ENCODE measurements at places on chromosomes 2 and 18. TPM values are rescaled to one million over a fixed set of nuclear protein-coding genes. Genes with fewer than 3 reads are reported as not detected.

DNA sequence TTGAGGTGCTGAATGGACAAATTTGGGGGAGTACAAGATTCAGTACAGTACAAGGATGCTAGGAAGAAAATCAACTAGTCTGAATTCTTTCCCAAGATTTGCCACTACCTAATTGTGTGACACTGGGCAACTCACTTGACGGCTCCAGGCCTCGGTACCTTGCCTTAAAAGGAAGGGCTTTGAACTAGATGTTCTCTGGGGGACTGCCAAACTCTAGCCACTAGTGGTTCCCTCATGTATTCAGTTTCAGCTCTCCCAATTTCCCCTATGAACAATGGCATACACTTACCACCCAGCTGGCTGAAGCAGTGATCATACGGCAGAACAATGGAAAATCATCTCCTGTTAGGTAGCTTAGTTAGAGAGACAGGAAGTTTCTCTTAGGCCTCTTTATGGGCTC is 73.4 kb downstream of the VWC2L start:
- no peak for DNase-seq

Gene UGT1A7
- total RNA-seq: not detected

Gene ARHGEF33
- total RNA-seq: 4.0 TPM

Gene CAPN14
- 0.36 TPM for total RNA-seq

GRCh38 chr2:167183931-167184330 is 295.7 kb downstream of the XIRP2 start:
- no peak for DNase-seq

Gene SERPINB13
- total RNA-seq: not detected

Gene OSBPL6
- 1.8 TPM for total RNA-seq

Gene EFHD1
- 41.9 TPM for total RNA-seq

DNA sequence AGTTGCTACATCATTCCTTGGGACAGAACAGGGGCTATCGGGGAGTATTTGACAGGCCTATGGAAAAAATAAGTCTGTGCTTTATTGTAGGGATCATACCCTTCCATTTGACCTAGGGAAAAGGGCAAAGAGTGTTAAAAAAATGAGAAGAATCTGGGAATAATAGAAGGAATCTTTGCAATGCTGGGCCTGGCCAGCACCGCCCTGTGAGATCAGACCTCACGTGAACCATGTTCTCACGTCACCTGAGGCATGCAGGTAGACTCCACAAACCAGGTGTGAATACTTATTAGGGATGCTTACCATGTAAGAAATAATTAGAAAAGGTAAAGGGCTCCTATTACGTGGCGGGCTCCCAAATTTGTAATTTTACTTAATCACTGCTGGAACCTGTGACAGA is 177.5 kb upstream of the GATA6 start:
- DNase-seq: no peak

- DNase-seq: no peak
Observed at GRCh38 chr18:69538849-69539248, 138.2 kb downstream of the DOK6 start.

Gene CYP27C1
- 0.31 TPM for total RNA-seq

DNA sequence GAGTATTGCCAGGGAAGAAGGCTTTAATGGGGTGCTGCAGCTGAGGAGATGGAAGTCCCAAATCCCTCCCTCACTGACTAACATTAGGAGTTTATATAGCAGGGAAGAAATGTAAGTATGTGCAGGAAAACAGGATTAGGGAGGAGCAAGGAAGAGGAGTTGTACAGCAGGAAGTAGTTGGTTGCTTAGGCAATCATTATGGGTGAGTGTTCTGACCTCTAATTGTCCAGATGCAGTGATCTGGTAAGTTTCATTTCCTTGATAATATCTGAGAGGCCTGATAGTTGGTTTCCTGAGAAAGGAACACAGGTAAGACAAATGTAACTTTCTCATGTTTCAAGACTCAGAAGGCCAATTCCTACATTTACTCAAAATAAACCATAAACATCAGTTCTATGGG is 331.9 kb upstream of the GULP1 start:
- DNase-seq: no peak

Gene MYL1
- not detected for total RNA-seq

- no peak for DNase-seq
Observed at GRCh38 chr2:227509824-227510619, 38.1 kb downstream of the AGFG1 start.

GRCh38 chr18:75269124-75269680 is 58.6 kb downstream of the TSHZ1 start:
- no peak for DNase-seq

Gene CDH2
- total RNA-seq: 11.1 TPM

DNA sequence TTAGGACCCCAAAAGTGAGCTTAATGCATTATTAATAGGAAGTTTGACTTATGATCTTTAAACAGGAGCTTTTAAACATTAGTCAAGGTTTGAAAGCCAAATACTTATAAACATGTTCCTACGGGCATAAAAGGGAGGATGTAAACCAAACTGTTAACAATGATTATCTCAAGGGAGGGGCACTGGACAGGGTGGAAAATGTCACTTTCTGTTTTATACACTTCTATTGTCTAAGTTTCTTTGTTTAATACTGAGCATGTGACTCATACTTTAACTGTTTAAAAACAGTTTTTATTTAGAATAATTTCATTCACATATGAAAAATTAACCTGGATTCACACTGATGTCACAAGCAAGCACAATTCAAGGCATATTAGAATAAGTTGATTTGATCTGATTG is 18.3 kb upstream of the ITGA6 start:
- DNase-seq: no peak

- DNase-seq: no peak
Observed at GRCh38 chr18:12628706-12629702, 28.9 kb downstream of the SPIRE1 start.

GRCh38 chr18:9596226-9596625 is 18.1 kb downstream of the PPP4R1 start:
- no peak for DNase-seq

Gene SP100
- total RNA-seq: 126 TPM

Gene PKDCC
- 367 TPM for total RNA-seq

Gene VPS54
- 27.9 TPM for total RNA-seq

DNA sequence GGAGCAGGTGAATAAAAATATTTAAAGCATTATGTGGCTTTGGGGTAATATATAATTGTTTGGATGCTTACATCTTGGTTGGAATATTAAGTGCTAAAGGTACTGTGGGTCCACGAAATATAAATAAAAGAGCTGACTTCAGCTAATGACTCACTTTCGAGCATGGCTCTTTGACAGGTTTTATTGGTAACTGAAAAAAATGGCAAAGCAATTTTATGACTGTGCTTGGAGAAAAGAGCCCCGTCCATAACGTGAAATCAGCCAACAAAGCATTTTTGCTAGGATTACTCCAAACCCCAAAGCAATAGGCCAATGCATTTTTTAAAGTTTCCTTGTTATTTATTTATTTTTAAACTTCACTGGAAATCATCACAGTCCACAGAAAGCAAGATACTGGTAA is 397.2 kb upstream of the CDH19 start:
- no peak for DNase-seq

DNA sequence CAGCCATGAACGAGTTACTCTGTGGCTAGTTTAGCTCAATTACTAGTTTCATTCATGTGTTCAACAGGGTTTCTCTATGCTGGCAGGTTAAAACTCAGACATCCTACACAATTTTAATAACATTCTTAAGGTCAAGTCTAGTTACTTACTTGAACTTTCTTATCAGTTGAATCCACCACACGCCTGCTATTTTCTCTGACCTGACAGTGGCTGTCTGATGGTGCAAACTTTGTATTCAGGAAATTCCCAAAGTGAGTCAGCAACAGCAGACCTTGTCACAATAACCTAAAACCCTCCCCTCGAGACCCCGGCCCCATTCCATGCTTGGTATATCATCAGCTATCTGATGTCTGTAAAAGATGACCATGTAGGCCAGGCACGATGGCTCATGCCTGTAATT is 20.8 kb upstream of the CIDEA start:
- DNase-seq: no peak

Gene LTBP1
- 48.9 TPM for total RNA-seq

Gene POTEI
- total RNA-seq: 0.27 TPM

Gene GAREM2
- 6.8 TPM for total RNA-seq

DNA sequence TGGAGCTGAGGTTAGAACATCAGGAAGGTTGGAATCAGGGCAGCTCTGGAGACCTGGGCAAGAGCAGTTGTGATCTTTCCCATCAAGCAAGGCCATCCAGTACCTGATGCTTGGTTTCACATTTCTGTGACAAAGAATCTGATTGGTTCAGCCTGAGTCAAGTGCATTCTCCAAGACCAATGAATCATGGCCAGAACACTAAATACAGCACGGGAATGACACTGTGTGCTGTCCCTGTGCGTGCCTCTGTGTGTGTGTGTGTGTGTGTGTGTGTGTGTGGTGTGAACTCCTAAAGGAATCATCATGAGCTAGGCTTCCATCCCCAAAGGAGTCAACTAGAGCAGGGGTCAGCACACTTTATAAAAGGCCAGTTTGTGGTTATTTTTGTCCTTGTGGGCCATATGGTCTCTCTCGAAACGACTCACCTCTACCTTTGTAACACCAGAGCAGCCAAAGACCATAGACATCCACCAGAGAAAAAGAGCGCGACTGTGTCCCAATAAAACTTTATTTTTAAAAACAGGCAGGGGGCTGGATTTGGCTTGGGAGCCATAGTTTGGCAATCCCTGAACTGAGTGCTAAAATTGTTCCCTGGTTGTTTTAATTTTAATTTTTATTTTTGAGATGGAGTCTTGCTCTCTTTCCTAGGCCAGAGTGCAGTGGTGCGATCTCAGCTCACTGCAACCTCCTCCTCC is 99.7 kb downstream of the INHBB start:
- peak; percentile 25 for DNase-seq

Gene AGBL5
- 16.3 TPM for total RNA-seq

Gene TACR1
- total RNA-seq: 9.7 TPM

GRCh38 chr2:224666951-224667553 is 49.1 kb downstream of the CCDC195 start:
- DNase-seq: no peak

DNA sequence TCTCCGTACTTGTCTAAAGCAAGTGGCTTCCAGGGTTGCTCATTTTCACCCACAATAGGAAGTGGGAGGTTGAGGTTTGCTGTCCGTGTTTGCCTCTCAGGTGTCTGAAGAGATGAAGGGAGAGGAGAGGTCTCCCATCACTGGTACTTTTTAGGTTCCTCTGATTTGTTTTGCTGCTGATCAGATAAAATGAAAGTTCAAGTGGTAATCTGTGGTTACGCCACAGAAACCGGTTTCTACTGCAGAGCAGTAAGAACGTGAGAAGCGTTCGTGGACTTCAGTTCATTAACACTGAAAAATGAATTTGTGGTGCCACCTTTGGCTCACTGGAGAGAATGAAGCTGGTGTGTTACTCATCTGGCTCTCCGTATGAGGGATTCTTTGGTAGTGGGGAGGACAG is 118.2 kb downstream of the GBX2 start:
- no peak for DNase-seq

- no peak for DNase-seq
Observed at GRCh38 chr2:135023886-135024485, 23.3 kb downstream of the MAP3K19 start.

GRCh38 chr2:18975506-18976167 is 382.8 kb downstream of the OSR1 start:
- no peak for DNase-seq

- no peak for DNase-seq
Observed at GRCh38 chr2:85765081-85765731, 11.4 kb downstream of the ATOH8 start.

- DNase-seq: no peak
Observed at GRCh38 chr2:60105906-60106305, 447.5 kb downstream of the BCL11A start.

Gene ACMSD
- total RNA-seq: not detected

DNA sequence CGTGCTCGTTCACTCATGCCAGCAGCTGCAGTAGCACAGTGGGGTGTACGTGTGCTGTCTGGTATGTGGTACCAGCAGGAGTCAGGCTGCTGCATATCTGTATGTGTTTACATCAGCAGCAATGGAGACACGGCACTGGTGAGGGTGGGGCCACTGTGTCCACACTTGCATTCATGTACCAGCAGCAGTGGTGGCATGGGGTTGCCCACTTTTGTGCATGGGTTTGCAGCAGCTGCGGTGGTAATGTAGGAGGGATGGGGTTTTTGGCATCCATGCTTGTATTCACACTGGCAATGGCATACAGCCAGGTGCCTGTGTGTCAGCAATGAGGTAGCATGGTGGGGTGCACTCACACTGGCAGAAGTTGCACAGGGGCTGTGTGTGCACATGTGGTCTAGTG is 187.8 kb downstream of the KCNJ3 start:
- no peak for DNase-seq

GRCh38 chr2:236535024-236535423 is 34.6 kb upstream of the ACKR3 start:
- DNase-seq: no peak

- no peak for DNase-seq
Observed at GRCh38 chr18:75293591-75293990, 83.0 kb downstream of the TSHZ1 start.

Gene GAREM1
- 29.9 TPM for total RNA-seq

Gene DGUOK
- total RNA-seq: 38.8 TPM

DNA sequence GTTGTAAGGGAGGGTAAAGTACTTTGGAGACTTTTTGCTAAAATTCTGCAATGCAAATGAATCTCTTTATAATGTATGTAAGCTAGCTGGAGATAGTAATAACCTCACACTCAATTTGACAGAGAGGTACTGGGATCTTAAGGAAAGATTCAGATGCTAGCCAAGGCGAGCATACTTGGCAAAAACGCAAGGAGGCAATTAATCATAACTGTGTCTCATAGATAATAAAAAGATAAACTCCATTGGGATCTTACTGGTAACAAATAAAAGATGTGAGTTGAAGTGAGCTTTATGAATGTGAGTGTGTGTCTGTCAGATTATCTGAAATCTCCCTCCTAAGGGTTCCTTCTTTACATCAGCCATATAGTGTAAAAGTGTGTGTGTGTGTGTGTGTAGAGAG is 533.0 kb downstream of the TMX3 start:
- DNase-seq: no peak

DNA sequence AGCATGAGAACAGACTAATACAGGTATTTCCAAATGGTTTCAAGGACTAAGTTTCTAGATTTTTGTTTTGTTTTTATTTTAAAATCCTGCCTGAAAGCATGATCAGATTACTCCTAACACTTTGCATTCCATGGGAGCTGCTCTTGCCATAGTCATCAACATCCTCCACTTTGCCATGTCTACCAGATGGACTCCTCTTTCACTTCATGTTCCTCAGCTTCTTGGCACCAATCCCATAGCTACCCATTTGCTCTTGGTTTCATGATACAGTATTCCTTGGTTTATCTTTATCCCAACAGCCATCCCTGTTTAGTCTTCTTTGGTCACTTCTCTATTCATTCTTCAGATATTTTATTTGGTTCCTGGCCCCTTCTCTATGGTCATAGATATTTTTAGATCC is 154.2 kb upstream of the CCDC195 start:
- DNase-seq: no peak

- DNase-seq: no peak
Observed at GRCh38 chr2:240765007-240765406, 55.0 kb downstream of the KIF1A start.

Gene CYP26B1
- 12.7 TPM for total RNA-seq

- no peak for DNase-seq
Observed at GRCh38 chr18:12722731-12723130, 19.9 kb downstream of the PSMG2 start.
